ENCODE measurements at places on chromosomes 4 and X.
A peak's percentile ranks its signal among the peaks of the same experiment; 100 is the strongest.

DNA sequence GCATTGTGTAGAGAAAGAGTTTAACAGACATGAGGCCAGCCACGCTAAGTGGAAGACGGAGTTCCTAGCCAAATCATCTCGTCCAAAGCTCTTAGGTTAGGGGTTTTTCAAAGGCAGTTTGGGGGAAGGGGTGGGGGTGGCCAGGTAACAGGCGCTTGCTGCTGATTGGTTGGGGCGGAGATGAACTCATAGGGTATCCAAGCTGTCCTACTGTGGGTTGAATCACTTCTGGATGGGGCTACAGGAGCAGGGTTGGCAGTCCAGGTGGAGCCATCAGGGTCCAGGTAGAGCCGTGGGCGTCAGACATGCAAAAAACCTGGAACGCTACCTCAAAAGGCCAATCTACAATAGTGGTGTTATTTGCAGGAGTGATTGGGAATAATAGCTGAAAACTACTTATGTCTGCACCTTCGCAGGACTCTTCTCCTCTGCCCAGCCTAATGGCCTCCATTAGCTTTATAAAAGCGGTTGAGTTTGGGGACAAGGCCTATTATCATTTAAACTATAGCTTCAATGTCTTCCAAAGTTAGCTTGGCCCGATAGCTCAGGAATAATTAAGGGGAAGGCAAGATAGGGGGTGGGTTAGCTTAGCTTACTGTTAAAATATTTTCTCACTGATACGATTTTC is 579.6 kb downstream of the NLGN4X start:
- no peak for DNase-seq

GRCh38 chr4:114015444-114015899 is 36.0 kb upstream of the ARSJ start:
- DNase-seq = no peak

GRCh38 chr4:124899997-124900396 is 187.5 kb upstream of the ANKRD50 start:
- no peak for DNase-seq

GRCh38 chr4:26000274-26000950 is 86.4 kb downstream of the SMIM20 start:
- no peak for DNase-seq

DNA sequence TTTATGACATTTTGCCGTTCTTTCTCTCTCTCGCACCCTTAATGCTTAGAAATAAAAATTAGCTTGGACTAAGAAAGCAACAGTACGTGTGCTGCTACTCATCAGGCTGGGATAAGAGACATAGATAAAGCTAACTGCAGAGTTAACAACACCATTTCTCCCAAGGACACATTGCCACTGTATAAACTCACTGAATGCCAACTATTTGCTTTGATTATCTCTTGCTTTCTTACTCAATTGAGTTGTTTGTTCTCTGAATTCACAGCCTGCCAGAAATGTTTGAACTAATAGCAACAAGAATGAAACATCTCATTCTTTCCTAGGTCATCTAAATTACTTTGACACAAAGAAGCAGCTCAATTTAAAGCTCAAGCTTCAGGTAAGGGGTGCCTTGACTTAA is 34.6 kb downstream of the F8 start:
- DNase-seq = no peak

- no peak for DNase-seq
Measured at GRCh38 chr4:3375688-3376087, 66.1 kb upstream of the HGFAC start.

- no peak for DNase-seq
Measured at GRCh38 chr4:171650543-171650942, 162.7 kb upstream of the GALNTL6 start.

DNA sequence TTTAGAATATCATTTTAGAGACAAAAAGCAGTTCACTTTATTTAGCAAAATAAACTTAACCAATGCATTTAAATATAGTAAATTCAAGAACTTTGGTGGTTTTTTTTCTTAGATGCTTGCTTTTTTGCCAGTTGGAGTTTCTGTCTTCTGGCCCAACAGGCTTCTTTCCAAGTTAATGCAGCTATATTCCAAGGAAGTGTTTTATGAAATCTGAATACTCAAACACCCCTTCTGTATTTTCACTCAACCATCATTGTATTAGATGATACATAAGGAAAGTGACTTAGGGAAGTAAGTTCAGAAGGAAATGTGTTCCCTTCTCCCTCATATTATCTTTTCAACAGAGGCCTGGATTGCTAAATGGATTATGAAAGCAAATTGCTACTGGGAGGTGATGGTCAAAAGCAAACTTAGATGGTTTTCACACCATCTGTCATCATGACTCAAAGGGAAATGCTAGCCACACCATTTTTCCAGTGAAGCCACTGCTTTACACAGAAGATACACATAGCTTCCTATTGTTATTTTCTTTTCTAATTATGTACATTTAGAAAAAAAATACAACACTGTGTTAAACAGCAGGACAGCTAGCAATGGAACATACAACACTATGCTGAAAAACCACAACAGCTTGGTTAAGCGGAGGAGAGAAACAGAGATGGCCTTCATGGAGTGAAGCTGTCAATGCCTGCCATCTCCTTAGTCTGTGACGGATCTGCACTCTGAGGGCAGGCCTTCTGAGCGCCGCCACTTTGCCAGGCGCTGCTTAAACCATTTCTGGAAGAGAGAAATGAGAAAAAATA is 32.9 kb downstream of the HOPX start:
- DNase-seq = no peak

- no peak for DNase-seq
Measured at GRCh38 chr4:103405415-103405814, 207.3 kb upstream of the CENPE start.

- DNase-seq = no peak
Measured at GRCh38 chr4:48681856-48682255, 98.2 kb downstream of the FRYL start.

GRCh38 chrX:33045245-33045644 is 166.1 kb downstream of the DMD start:
- no peak for DNase-seq

GRCh38 chr4:96343836-96344235 is 503.9 kb downstream of the PDHA2 start:
- no peak for DNase-seq

- DNase-seq = no peak
Measured at GRCh38 chr4:12399781-12400180, 971.1 kb upstream of the HS3ST1 start.

- DNase-seq = no peak
Measured at GRCh38 chrX:3803713-3804112, 90.3 kb upstream of the PRKX start.

DNA sequence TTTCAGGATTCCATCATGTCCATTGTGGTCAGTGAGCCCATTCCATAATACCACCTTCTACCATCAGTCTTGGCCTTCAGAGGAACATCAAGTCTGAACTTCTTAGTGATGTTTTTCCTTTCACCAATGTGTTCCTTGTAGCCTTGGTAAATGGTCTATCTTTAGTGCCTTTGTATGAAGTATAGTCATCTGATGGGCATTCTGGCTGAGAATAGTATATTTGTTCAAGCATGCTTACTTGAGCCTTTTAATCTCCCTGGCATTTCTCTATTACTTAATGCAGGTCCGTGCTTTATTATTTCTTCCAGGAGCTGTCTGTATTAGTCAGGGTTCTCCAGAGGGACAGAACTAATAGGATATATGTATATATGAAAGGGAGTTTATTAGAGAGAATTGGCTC is 99.7 kb downstream of the TLL1 start:
- no peak for DNase-seq

DNA sequence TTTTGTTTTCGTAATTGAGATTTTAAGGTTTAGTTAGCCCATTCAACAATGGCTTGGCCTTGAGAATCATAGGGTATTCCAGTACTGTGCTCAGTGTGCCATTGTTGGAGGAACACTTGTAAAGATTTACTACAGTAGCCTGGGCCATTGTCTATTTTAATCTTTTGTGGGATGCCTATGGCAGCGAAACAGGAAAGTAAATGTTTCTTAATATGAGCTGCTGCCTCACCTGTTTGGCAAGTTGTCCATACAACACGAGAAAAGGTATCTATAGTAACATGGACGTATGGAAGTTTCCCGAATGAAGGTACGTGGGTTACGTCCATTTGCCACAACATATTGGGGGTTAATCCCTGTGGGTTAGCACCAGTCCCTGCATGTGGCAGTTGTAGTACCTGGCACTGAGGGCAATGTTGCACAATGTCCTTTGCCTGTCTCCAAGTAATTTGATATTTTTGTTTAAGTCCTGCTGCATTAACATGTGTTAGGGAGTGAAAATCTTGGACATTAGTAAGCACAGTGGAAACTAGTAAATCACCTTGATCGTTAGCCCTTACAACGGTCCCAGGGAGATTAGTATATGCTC is 38.6 kb upstream of the AADAT start:
- no peak for DNase-seq

GRCh38 chrX:41664908-41665307 is 23.9 kb upstream of the GPR34 start:
- no peak for DNase-seq

- no peak for DNase-seq
Measured at GRCh38 chr4:113442826-113443225, 318.7 kb downstream of the CAMK2D start.

- no peak for DNase-seq
Measured at GRCh38 chrX:2192584-2193272, 308.0 kb downstream of the DHRSX start.

- DNase-seq = no peak
Measured at GRCh38 chr4:61741327-61742096, 541.4 kb downstream of the ADGRL3 start.

GRCh38 chr4:146275370-146275769 is 61.0 kb downstream of the REELD1 start:
- no peak for DNase-seq

DNA sequence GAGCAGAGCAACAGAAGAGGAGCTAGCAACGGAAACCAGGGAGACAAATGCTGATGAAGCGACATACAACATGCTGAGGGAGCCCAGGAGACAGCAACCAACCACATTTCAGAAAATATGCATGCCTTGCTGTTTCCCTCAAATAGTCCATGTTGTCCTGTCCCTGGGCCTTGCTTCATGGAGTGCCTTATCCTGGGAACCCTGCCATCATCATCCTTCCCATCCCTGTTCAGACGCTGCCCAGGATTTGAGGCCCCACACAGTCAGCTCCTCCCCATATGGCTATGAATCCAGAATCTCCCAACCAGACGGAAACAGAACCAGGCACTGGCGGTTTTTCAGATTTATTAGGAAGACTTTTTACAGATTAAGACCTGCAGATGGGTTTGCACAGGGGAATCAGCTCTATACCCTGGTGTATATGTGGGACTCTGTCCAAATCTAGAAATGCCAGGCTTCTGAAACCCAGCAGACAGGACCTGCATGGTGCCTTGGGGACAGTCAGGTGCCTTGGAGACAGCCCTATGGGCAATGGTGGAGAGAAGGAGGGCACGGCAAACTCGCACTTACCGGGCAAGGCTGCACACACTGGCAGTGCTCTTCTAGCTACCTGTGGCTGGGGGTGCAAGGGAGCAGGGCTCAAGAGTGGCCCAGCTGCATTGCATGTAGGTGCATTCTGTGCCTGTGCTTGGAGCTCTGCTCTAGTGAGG is 199.7 kb upstream of the MAMLD1 start:
- DNase-seq = peak; percentile 60

DNA sequence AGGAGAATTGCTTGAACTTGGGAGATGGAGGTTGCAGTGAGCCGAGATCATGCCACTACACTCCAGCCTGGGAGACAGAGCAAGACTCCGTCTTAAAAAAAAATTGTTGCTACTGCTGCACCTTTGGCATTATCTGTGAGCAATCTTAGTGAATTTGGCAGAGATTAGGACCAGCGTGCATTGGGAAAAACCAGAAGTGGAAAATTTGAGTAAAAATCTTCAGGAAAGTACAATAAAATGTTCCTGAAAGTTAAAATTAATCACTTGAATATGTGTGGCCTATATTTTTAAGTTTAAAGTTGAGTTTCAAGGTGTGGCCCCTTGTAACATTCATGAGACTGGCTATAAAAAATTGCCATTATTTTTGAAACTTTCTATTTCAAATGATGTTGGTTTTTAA is 85.1 kb downstream of the SPRY1 start:
- no peak for DNase-seq

DNA sequence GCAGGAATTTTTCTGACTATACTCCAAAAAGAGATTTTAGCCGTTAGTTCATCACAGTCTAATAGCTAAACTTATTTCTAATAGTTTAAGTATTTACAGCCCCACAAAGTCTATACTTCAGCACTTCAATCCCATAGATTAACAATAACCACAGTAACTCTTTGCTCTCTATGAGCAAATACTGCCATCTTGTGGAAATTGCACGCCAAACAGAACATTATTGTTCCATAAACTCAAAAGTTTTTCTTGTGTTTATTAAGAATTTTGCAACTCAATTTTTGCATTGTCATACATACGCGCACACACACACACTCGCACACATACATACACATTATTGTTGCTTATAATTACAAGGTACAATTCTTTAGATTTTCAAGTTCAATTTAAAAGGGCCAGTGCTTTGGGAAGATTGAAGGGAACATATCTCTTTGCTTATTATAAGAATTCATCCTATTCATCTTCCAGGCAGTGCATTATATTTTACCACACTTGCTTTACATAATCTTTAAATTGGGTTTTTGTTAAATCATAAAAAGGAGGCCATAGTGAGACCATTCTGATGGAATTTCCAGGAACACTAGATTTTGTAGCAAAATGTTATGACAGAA is 63.8 kb upstream of the ATOH1 start:
- DNase-seq = no peak

DNA sequence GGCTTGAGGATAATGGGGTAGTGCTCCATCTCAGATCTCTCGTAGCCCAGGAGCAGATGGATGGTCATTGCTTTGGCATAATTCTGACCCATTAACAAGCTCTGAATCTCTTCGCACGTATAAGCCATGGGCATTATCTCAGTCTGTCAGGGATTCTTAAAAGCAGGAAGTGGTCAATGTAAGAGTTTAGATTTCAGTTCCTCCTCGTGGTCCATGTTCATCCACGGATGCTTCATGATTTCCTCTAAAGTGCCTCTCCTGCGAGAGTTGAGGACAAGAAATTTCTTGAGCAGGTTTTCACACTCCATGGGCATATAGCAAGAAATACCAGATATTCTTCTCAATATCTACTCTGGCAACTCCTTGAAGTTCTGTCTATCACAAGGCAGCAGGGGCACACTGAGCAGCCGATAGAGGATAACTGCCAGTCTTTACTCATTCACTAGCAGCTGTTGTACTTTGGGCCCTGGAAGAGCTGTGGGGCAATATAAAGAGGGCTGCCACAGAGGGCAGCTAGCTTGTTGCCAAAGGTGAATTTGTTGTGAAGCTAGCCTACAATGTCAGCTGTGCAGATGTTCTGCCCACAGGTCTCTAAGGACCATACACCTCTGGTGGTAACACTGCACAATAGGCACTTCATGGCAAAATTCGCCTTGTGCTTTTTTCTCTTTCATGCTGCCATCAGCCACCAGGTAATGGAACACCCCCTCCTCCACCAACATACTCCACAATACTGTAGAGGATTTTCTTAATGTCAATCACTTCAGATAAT is 52.0 kb upstream of the WDR17 start:
- DNase-seq = no peak

GRCh38 chr4:3345384-3345783 is 52.6 kb downstream of the RGS12 start:
- peak; percentile 87 for DNase-seq

DNA sequence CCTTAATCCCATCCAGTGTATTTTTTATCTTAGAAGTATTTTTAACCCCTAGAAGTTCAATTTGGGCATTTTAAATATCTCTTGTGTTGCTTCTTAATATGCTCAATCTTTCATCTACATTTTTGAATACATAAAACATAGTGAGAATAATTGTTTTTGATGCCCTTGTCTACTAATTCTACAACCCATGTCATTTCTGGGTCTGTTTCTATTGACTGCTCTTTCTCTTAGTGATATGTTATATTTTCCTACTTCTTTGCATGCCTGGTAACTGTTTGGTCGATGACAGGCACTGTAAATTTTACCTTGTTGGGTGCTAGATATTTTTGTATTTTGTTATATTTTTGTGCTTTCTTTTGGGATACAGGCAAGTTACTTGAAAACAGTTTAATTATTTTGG is 56.3 kb downstream of the CYTL1 start:
- no peak for DNase-seq
